ENCODE measurements at places on chromosomes 11 and 22.

DNA sequence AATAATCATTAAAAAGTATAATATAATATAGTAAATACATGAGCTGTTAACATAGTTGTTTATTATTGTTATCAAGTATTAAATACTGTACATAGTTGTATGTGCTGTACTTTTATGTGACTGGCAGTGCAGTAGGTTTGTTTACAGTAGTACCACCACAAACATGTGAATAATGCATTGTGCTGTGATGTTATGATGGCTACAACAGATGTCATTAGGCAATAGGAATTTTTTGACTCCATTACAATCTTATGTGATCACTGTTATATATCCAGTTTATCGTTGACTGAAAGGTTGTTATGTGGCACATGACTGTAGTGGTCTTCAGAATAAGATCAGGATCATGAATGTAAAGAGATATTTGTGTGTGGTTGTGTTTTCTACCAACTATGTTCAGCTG lies 577.8 kb downstream of the JRKL start:
- no peak for DNase-seq

DNA sequence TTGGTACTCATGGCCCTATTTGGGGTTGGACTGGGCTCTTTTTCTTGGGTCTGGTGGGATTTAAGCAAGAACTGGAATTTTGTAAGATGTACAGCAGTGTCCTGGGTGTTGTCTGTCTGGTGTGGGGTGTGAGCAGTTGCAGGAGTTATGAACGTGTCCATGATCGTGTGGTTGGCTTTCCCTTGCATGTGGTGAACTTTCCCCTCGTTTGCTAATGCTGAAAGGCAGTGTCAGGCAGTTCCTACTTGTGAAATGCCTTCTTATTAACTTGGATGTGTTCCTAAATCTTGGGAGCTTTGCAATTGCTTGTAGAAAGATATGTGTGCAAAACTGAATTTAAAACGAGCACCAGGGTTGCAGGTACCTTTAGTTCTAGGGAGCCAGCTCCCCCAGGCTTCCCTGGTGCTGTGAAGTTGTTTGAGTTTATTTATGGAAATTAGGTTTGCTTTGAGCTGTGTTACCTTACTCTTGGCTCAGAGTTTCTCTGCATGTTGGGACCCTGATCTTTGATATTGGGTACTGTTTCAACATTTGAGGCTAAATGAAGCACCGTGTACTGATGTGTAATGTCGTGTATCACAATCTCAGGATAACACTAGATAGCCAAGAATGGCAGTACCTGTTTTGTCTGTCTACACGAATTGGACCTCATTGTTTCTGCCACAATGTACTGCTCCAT lies 35.8 kb upstream of the HSD17B12 start:
- DNase-seq: no peak

DNA sequence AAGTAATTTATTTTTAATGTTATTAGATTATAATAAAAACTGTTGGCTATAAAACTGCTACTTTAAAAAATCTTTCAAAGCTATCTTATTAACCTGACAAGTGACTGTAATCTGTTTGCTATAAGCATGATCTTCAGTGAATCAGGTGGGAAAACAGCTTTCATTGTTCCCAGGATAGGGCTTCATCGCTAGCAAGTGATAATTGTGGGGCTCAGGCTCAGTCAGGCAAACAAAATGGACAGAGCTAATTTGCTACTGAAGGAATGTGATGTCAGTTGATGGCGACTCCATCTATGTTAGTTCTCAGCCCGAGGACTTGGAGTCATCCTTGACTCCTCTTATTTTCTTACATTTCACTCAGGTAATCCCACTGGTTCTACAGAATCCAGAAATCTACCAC lies 125.0 kb downstream of the RASSF10 start:
- DNase-seq: no peak

DNA sequence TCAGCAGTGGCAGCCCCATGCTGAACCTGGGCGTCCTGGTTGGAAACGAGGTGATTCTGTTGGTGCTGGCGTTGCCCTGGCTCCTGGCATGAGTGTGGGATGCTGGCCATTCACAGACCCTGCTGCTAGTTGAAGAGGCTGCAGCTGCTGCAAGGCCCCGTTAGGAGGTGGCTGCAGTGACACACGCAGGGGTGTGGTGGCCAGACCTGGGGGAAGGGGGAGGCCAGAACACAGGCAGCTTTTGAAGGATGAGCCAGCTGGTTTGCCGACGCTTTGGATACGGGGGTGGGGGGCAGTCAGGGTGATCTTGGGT lies 77.2 kb downstream of the MORC2 start:
- DNase-seq: no peak

- DNase-seq: peak; percentile 53
Measured at GRCh38 chr11:71251761-71252268, 562 bp downstream of the SHANK2 start.

GRCh38 chr22:19142394-19142793 lies 2.1 kb downstream of the ESS2 start:
- DNase-seq: no peak

DNA sequence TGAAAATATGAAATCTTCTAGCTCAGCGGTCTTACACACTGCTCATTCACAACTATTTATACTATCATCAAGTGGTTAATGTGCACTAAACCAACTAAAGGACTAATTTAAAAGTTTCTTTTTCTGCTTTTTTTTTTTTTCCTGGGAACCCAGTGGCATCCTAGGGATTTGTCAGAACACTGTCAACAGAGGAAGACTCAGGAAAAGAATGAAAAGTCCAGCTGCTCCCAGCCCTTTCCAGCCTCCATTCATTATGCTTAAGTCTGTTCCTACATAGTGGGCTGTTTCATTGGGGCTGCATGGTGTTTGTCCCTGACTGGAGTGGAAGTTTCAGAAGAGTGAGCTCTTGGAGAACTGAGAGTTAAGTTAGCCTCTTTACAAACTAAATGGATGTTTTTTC lies 391.1 kb downstream of the AASDHPPT start:
- DNase-seq: no peak

DNA sequence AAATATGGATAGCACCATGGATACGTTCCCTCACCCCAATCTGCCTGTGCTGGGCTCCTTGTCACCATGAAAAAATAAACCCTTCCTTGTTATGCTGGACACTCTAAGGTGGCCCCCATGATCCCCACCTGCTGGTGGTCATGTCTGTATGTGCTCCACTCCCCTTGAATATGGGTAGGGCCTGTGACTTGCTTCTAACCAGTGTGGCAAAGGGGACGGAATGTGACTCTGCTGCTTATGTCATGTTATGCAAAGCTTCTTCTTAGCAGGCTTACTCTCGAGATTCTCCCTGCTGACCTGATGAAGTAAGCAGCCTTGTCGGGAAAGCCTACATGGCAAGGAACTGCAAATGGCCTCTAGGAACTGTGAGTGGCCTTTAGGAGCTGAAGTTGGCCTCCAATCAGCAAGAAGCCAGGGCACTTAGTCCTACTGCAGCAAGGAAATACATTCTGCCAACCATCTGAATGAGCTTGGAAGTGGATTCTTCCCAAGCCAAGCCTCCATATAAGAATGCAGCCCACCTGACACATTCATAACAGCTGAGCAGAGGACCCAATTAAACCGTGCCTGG lies 159.9 kb downstream of the CCDC34 start:
- no peak for DNase-seq

DNA sequence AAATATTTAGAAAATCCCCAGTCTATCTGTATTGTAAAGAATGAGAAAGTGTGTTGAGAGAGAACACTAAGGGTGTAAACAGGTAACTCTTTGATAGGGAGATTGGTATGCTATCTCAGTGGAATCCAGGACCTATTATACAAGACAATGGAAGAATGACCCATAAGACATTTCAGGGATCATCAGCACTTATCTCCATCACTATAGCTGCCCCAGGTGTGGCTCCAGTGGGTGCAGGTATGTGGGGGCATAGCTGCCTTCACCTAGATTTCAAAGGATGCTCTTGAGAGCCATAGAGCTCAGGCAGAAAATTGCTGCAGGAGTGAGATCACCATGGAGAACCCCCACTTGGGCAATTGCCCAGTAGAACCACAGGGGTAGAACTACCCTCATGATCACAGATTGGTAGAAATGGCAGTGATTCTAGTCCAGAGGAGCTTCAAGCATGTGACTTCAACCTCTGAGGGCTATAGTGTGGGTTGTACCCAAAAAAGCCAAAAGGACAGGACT lies 252.3 kb upstream of the TBCEL start:
- DNase-seq: no peak

DNA sequence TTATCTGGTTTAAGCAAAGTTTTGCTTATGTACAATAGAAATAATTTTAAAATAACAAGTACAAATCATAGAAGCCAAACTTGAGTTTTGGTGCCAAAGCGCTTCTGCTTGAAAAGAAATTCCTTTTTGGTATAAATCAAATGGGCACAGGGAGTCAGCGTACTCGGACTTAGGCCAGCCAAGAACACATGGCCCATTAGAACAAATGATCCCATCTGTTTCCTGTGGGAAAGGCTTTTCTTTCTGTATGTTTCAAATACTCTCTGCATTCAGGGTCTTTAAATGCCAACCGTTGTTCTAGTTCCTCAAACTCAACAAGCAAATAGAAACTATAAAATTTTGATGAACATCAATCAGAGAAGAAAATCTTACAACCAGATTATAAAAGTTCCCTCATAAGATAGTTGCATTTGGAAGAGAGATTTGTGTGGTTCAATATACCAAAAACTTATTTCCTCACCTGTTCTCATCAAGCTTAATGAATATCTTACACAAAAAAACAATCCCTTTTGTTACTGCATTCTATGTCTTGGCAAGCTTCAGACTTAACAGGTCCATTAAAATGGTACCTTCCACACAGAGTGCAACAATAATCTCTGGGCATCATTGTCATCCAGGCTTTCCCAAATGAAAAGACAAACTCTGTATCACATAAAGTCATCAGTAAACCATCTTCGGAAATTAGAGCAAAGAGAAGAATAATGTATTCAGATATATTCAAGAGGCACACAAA lies 739.8 kb upstream of the API5 start:
- DNase-seq: no peak

- no peak for DNase-seq
Measured at GRCh38 chr11:122597511-122597910, 58.0 kb upstream of the UBASH3B start.

- DNase-seq: no peak
Measured at GRCh38 chr11:12577725-12578644, 96.2 kb upstream of the TEAD1 start.

DNA sequence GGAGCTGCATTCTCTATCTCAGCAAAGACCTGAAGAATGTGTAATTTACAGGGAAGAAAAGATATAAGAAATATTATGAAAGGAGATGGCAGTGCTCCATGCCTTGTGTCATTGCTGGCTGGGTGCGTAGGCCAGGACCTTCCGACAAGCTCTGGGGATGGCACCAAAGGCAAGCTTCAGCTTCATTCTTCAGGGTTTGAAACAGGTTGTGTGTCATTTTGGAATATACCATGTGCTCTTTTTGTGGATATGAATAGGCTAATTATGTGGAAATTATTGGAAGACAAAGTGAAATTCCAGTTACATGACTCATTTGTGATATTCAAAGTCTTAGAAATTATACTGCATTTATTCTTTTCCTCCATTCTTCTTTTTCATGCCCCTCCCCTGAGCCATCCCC lies 5.7 kb upstream of the KIRREL3 start:
- DNase-seq: no peak
